ENCODE measurements at places on chromosomes 1 and 21.

- no peak for DNase-seq
Measured at GRCh38 chr1:50700621-50701020, 259.4 kb downstream of the FAF1 start.

- DNase-seq: no peak
Measured at GRCh38 chr1:245301921-245302320, 147.1 kb downstream of the KIF26B start.

- no peak for DNase-seq
Measured at GRCh38 chr1:38603907-38604306, 255.7 kb downstream of the RRAGC start.

- DNase-seq: no peak
Measured at GRCh38 chr1:56202186-56202585, 377.2 kb downstream of the PLPP3 start.

DNA sequence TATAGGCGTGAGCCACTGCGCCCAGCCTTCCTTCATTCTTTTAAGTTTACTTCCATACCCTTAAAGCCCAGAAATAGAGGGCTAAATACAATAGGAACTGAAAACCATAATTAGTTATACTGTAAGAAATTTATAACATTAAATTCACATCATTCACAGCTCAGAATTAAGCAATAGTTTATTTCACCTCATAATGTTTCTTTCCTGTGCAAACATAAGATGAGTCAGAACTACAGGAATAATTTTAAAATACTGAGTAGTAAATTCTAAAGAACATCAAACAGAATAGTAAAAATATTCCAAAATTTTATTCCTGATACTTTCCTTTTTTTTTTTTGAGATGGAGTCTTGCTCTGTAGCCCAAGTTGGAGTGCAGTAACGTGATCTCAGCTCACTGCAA is 24.1 kb downstream of the POGZ start:
- no peak for DNase-seq

- DNase-seq: no peak
Measured at GRCh38 chr1:181190364-181191035, 102.0 kb downstream of the IER5 start.

DNA sequence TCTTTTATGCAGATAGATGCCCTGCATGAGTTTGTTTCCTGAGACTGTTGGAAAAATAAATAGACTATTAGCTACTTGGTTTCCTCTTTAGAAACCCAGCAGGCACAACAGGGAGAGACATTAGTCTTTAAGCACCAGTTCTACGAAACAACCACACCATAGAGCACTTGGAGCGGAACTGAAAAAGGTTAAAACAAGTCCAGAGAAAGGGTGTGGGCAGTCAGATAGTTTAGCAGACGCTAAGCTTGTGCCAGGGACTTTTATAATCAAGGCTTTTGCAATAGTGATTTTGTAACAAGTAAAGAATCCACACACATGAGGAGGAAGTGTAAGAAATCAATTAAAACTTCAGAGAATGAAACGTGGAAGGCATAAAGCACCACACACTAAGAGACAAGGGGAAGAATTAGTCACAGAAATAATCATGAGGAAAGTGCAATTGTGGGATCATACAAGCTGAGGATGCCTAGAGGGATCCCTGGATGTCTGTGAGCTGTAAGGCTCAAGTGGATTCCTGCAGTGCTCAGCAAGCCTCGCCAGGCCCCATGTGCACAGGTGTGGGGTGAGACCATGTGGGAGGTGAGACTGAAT is 37.8 kb upstream of the TLR5 start:
- DNase-seq: no peak

Data from HTR-8/SVneo (cell line).